Body of pancreas (tissue), 4 donors: ENCODE measurements at places on chromosomes 5 and 9. TPM values are rescaled to one million over a fixed set of nuclear protein-coding genes. Genes with fewer than 3 reads are reported as not detected.

DNA sequence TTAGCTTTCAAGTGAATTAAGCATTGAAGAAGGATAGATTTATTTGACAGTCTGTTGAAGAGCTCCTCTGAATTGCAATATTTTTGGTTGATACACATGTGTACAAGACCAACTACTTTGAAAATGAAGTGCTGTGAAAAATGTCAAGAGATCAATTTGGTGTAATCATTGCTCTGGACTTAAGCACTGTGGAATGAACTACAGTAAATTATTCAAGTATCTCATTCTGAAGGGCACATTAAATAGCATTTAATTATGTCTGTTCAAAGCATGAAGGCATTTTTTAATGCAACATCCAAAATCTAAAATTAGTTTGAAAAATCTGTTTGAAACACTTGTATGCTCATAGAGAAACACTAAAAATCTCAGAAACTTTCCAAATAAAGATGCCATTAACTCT, 107.5 kb downstream of the CDH18 start:
- DNase-seq: no peak
- H3K36me3 ChIP-seq: no peaks in the 10 kb centered on the region
- H3K27me3 ChIP-seq: no peaks in the 10 kb centered on the region
- no peak overlapping the region for H3K4me3 ChIP-seq

GRCh38 chr9:99513441-99514112, 291.5 kb downstream of the SEC61B start:
- H3K27me3 ChIP-seq: no peaks in the 10 kb centered on the region
- H3K27ac ChIP-seq: no peak overlapping the region
- H3K4me1 ChIP-seq: peaks cover 9% of the 10 kb centered on the region
- no peak overlapping the region for H3K4me3 ChIP-seq
- no peak for DNase-seq

- DNase-seq: no peak
- no peak overlapping the region for H3K4me3 ChIP-seq
- no peaks in the 10 kb centered on the region for H3K27me3 ChIP-seq
- no peak overlapping the region for H3K27ac ChIP-seq
- H3K4me1 ChIP-seq: no peaks in the 10 kb centered on the region
These were observed 121.3 kb upstream of the OSMR start for GRCh38 chr5:38724301-38725030.

- H3K36me3 ChIP-seq: no peaks in the 10 kb centered on the region
- H3K4me1 ChIP-seq: peaks cover 20% of the 10 kb centered on the region
- H3K4me3 ChIP-seq: peak overlapping the region; percentile 83
- H3K27ac ChIP-seq: peak overlapping the region; percentile 92
These were observed 986 bp downstream of the PLPP1 start for GRCh38 chr5:55533521-55534435.

DNA sequence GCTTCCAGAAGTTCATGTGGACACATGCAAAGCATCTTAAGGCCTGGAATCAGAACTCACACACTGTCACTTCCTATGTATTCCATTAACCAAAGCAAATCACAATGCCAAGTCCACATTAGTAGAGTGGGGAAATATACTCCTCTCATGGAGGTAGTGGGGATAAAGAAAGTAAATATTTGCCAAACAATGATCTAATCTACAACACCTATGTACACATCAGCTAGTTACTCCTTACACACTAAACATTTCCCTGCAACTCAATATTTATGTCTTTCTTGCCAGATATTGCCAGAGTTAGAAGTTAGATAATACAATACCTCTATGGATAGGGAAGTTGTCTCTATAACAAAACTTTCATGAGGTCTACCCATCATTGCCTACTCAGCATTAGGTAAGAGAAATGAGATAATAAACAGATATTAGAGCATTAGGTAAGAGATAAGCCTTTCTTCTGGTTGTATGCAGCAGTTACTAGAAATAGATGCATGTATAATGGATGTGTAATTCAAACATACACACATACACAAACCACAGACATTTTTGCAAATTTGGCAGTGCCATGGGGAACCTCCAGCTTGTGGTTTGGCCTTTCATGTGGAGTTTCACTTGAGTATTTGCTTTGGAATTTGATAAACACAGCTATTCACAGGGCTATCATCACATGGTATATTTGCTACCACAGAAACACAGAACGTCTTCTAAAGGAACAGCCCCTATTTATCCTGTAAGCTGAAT, 196.5 kb downstream of the TLE1 start:
- no peaks in the 10 kb centered on the region for H3K36me3 ChIP-seq
- no peak overlapping the region for H3K27ac ChIP-seq
- peaks cover 4% of the 10 kb centered on the region for H3K4me1 ChIP-seq
- H3K27me3 ChIP-seq: no peaks in the 10 kb centered on the region
- DNase-seq: no peak

DNA sequence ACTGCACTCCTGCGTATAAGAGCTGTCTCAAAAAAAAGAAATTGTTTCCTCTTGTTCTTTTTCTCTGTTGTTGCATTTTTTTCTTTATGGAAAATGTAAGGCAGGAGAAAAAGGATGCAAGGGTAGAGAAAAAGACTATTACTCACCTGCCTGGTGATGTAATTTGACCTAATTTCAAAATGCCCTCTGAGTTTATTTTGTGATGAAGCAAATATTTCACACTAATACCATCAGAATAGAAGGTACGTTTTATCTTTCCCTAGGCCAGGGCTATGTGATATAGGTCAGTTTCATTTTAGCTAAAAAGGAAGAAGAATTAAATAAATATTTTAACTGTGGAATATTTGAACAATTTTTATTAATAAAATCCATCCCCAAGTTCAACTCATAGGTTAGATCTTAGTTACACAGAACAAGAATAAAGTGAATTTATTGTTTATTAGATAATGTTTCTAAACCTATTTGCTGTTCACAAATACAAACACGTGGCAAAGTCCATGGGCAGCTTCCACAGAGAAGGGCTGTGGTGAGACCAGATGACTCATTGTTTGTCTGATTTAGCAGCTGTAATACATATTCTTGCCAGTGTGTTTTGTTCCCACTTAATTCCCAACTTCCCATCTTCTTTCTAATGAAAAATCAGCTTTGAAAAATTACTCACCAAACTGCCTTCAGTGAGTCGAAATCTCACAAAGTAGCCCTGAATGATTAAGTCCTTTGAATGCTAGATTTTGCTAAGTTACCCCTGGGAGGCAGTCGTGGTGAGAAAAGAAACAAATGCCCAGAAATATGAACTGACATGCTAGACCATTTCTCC, 52.8 kb upstream of the CCDC112 start:
- peak; percentile 74 for DNase-seq
- H3K4me1 ChIP-seq: peaks cover 22% of the 10 kb centered on the region
- no peak overlapping the region for H3K4me3 ChIP-seq
- no peaks in the 10 kb centered on the region for H3K27me3 ChIP-seq

DNA sequence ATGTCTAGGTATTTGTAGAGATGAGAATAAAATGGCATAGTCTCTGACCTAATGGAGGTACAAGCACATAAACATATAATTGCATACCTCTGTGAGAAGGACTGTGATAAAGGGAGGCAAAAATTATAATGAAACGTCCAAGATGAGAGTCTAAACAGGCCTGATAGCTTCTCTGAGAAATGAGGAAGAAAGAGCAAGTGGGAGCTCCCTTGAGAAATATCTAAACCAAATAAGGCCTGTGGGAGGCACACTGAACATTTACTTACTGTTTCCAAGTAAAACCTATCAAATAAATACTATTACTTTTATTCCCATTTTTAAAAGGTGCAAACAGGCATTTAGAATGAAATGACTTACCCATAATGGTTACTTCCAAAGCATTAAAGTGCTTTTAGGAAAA, 125.6 kb upstream of the PAPPA start:
- H3K27me3 ChIP-seq: no peaks in the 10 kb centered on the region
- no peaks in the 10 kb centered on the region for H3K36me3 ChIP-seq
- H3K4me1 ChIP-seq: no peaks in the 10 kb centered on the region
- no peak for DNase-seq
- H3K27ac ChIP-seq: no peak overlapping the region

GRCh38 chr5:1864896-1865440, 17.8 kb downstream of the IRX4 start:
- no peaks in the 10 kb centered on the region for H3K36me3 ChIP-seq
- no peak for DNase-seq
- H3K27ac ChIP-seq: no peak overlapping the region
- no peaks in the 10 kb centered on the region for H3K4me1 ChIP-seq

GRCh38 chr9:37555786-37556185, 20.4 kb downstream of the FBXO10 start:
- no peak overlapping the region for H3K4me3 ChIP-seq
- no peak for DNase-seq
- no peaks in the 10 kb centered on the region for H3K36me3 ChIP-seq
- H3K27ac ChIP-seq: no peak overlapping the region
- no peaks in the 10 kb centered on the region for H3K4me1 ChIP-seq

The RASGEF1C gene
- total RNA-seq: not detected

The JADE2 gene
- total RNA-seq: 41.0 TPM

The SPDL1 gene
- total RNA-seq: 12.9 TPM

The SEC16A gene
- total RNA-seq: 35.3 TPM
